ENCODE measurements at places on chromosomes 5 and 9.

- no peak for DNase-seq
Measured at GRCh38 chr5:180119031-180119902, 47.7 kb upstream of the RNF130 start.

- DNase-seq, result no peak
Measured at GRCh38 chr5:73515232-73515631, 17.0 kb downstream of the BTF3 start.

GRCh38 chr5:31983851-31984250 is 190.3 kb downstream of the GOLPH3 start:
- no peak for DNase-seq

DNA sequence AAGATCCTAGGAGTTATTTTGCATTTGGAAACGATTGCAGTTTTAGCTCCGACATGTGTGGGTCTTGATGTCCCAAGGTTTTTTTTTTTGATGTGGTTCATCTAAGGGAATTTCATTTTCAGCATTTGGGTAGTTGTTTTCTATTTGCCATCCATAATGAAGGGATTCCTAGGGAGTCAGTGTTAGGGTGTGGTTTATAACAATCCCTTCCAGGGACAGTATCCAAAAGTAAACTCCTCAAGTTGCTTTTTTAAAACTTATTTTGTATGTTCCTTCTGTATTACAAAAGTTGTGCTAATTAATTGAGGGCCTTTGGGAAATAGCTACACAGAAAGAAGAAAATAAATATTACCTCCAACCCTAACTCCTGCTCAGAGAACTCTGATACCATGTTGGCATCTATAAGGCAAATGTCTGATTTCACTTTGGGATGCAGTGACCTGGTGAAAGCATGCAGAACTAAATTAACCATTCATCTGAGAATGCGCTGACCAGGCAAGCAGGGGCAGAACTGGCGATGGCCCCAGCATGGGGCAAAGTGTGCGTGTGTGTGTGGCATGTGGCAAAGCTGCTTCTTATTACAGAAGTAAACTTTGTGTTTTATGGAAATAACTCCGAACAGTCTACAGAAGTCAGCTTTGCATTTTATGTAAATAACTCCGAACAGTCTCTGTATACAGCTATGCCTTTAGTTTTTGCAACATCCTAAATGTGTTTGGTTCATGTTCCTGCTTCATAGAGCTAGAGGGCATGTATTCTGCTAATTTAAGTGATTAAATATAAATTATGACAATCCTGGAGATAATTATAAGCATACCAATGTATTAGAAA is 237.2 kb downstream of the TRPM3 start:
- no peak for DNase-seq

DNA sequence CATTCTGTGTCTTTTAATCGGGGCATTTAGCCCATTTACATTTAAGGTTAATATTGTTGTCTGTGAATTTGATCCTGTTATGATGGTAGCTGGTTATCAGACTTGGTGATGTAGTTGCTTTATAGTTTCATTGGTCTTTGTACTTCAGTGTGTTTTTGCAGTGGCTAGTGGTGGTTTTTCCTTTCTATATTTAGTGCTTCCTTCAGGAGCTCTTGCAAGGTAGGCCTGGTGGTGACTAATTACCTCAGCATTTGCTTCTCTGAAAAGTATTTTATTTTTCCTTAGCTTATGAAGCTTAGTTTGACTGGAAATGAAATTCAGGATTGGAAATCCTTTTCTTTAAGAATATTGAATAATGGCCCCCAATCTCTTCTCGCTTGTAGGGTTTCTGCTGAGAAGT is 156.9 kb downstream of the CNTLN start:
- peak; percentile 76 for DNase-seq

Measured in iris pigment epithelial cell (primary cell).